Astrocyte of the hippocampus (primary cell): ENCODE measurements at places on chromosomes 4 and X.

DNA sequence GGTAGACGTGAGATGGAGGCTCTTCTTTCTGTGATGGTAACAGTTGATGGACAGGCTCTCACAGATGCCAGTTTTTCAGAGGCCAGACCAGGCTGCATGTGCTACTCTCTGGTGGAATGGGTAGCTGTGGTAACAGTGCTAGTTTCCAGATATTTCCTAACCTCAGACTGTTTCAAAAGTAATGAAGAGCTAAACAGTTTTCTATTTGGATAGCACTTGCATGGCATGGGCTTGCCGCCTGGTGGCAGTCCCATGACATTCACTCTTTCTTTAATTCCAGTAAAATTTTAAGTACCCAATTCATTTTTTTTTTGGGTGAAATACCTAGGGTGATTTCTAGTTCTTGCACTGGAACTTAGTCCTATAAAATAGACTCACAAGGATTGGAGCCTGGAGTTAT, 220.2 kb upstream of the MAD2L1 start:
- DNase-seq: no peak

DNA sequence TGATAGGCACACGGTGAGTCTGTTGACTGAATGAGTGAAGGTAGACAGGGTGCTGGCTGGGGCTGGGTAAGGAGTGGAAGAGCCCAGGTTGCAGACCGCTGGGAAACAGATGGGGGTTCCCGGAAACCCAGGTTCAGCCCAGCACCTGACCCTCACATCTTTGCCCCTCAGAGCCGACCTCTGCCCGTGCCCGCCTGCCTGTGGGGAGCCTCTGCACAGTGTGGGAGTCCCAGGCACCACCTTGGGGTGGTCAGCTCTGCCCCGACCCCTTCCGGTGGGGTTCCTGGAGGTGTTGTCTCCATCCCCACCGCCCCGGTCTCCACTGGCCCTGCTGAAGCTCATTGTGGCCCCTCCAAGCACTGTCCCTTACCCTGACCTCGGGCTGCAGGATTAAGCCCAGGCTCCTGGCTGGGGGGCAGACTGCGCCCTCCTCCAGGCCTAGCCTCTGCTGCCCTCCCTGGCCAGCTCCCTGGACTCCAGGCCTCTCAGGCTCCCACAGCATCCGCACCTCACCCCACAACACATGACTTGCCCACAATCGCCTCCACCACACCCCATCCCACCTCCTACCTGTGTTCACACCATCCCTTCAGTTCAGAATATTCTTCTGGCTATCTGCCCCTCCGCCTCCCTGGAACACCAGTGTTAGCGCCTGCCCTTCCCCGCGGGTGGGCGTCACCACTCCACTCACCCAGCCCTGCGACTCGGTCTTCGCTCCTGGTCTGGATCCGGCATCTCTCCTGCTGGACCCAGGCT, 21.4 kb downstream of the HMX1 start:
- DNase-seq: no peak

GRCh38 chrX:80765220-80765625, 44.5 kb downstream of the BRWD3 start:
- peak; percentile 67 for DNase-seq

DNA sequence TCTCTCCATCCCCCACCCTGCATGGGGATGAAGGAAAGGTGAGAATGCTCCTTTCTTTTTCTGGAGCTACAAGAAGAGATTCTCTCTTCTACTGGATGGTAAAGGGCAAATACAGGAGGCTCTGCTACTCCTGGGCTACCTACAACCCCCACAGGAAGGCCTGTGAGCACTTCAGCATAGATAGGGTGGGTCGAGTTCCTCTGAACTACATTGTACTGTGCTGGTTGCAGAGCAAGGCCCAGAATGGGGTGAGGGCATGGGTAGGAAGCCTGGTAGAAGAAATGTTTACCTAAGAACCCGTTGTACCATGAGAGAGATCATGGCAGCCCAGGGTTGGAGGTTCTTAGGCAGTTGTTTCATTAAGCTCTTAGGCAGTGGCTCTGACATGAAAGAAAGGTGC, 510.4 kb downstream of the MID1IP1 start:
- no peak for DNase-seq

DNA sequence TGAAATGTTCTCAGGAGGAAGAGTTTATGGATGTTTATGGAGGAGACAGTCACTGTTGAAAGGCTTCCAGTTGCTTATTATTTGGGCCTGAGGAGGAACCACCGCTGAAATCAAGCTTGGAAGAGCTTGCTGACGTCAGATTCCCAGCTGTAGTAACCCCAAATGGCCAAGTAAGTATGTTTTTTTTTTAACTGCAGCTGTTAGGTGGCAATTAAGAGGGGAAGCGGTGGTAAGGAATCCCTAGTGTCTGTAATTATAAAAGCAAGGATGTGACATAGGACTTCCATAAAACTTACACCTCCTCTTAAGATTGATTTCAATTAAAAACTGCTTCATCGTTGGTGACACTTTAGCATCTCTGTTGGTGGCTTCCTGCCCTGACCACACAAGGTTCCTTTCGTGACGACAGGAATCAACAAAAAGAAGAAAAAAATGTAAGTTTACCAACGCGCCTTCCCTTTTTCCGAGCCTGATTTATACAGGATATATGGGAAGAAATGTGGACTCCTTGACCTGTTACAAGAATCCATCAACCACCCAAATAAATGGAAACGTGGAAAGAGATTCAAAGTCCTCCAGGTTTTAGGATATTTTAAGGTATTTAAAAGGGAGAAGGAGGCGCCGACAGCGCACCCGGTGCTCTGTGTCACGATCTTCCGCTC, 884 bp downstream of the RELL1 start:
- no peak for DNase-seq

GRCh38 chr4:109752525-109752924, 22.7 kb upstream of the PLA2G12A start:
- DNase-seq: no peak

GRCh38 chr4:177131736-177132135, 177.9 kb upstream of the NEIL3 start:
- no peak for DNase-seq
